ENCODE measurements at places on chromosomes 4 and X. TPM values are rescaled to one million over a fixed set of nuclear protein-coding genes. Genes with fewer than 3 reads are reported as not detected.

The EFHC2 gene
- 0.46 TPM for total RNA-seq

DNA sequence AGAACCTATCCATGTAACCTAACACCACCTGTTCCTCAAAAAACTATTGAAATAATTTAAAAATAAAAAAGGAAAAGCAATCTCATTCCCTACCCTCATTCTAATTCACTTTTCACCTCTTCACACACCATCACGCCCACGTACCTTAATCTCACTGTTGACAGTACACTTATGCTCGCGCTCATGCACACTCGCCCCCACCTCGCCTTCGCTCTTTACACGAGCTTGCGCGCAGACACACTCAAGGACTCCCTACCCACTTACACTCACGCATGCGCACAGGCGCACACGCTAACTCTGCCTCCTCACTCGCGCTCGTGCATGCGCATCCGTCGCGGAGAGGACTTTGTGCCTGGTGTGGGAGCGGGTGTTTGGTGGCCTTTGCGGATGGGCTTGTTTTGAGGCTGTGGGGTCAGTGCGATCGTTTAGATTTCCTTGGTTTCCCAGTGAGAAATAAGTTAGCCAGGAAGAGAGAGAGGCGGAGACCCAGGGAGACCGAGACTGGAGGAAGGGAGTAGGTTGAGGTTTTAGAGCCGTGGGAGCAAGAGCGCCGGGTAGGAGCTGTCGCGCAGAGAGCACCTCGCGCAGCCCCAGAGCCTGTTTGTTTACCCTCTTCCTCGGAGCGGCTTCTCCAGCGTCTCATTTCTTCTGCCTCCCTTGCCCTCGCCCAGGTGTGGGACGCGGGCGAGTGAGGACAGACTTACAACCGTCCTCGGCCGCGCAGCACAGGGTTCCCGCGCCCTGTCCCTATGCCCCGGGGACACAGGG is 8.1 kb upstream of the GSX2 start:
- peak overlapping the region; percentile 76 for H3K4me3 ChIP-seq
- H3K36me3 ChIP-seq = no peaks in the 10 kb centered on the region
- peak; percentile 84 for DNase-seq
- H3K27me3 ChIP-seq = peaks cover 59% of the 10 kb centered on the region

DNA sequence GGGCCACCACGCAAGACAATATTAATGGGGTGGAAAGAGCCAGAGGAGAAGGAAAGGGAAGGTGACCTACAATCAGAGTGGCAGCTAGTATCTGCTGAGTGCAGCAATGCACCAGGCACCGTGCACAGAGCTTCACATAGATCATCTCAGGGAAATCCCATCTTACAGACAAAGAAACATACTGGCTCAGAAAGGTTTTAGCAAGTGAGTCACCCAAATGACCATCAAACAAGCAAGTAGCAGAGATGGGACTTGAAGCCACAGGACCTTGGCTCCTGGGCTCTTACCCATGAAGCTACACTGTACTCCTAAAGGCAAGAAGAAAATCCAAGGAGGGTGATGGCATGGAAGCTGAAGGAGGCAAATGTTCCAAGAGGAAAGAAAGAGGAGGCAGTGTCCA is 6.8 kb downstream of the ANXA5 start:
- peaks cover 14% of the 10 kb centered on the region for H3K36me3 ChIP-seq
- no peak overlapping the region for H3K4me3 ChIP-seq
- H3K27me3 ChIP-seq = no peaks in the 10 kb centered on the region
- DNase-seq = no peak
- peaks cover 21% of the 10 kb centered on the region for H3K4me1 ChIP-seq

The C4orf36 gene
- not detected for total RNA-seq

- H3K4me1 ChIP-seq = no peaks in the 10 kb centered on the region
- no peak overlapping the region for H3K4me3 ChIP-seq
- H3K27ac ChIP-seq = no peak overlapping the region
- H3K36me3 ChIP-seq = peaks cover 22% of the 10 kb centered on the region
These were observed 26.6 kb upstream of the NKX3-2 start for GRCh38 chr4:13570916-13571315.

The DGAT2L6 gene
- not detected for total RNA-seq

GRCh38 chr4:52873861-52874343 is 11.8 kb downstream of the RASL11B start:
- peaks cover 17% of the 10 kb centered on the region for H3K4me1 ChIP-seq
- H3K27ac ChIP-seq = no peak overlapping the region
- no peak for DNase-seq

- no peaks in the 10 kb centered on the region for H3K4me1 ChIP-seq
- no peaks in the 10 kb centered on the region for H3K36me3 ChIP-seq
- no peaks in the 10 kb centered on the region for H3K27me3 ChIP-seq
These were observed 85.9 kb downstream of the MAOA start for GRCh38 chrX:43741843-43742573.

DNA sequence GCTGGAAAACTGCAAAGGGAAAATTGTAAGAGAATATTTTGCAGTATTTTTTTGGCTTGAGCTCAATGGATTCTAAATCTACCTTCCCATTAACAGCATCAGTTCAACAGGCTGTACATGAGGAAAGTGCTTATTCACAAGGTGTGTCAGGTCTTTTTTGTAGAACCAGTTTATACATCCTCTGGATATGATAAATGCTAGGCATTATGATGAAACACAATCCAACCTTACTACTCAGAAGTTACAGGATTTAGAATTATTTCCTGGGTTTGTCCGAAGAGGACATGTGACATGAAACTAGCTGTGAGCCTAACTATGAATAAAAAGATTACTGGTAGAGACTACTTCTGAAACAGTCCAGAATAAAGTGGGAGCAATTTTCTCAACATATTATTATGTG is 49.5 kb downstream of the ATXN3L start:
- H3K27ac ChIP-seq = no peak overlapping the region
- no peak overlapping the region for H3K4me3 ChIP-seq
- H3K36me3 ChIP-seq = no peaks in the 10 kb centered on the region

The MAGEB17 gene
- total RNA-seq = not detected

DNA sequence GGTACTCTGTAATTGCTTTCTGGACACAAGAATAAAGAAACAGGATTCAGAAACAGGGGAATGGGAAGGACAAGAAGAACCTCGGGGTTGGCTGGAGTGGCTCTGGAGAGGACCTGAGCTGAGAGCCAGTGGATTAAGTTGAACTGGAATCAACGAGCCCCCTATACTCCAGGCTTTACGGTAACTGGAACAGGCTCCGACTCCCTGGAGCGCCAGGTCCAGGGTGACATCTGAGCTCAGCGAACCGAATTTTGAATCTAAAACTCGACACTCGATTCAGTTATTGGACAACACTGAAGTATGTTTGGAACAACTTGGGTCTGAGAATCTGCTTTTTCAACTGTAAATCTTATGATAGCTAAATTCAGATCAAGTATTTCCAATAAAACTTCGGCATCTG is 23.9 kb downstream of the HMX1 start:
- peaks cover 9% of the 10 kb centered on the region for H3K27me3 ChIP-seq
- no peak overlapping the region for H3K4me3 ChIP-seq
- no peak overlapping the region for H3K27ac ChIP-seq

DNA sequence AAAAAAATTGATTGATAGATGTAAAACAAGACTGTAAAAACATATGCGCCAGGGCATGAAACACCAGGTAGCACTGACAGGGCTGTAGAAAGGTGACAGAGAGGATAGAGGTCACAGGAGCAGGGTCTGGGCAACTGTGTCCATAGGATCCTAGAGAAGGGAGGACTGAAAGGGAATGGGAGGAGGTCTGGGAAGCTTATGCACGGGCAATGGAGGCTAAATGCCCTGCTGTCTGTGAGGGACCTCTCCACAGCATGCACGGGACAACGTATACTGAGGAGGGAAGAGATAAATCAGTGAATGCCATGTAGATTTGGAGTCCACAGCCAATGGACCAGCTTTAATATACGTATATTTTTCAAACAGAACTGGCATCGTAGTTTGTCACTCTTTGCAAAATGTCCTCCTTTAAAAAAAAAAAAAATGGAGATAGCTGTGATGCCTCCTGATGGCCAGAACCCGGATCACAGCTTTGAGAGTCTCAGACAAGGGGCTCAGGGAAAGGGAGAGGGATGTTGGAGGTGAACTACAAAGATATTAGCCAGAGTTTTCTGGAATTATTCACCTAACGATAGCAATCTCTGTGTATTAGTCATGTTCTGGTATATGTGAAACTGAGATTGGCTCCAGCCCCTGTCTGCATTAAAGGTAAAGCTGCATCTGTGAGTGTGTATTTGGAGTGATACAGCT is 16.0 kb downstream of the RAB40A start:
- no peak overlapping the region for H3K27ac ChIP-seq
- H3K4me3 ChIP-seq = no peak overlapping the region
- no peaks in the 10 kb centered on the region for H3K27me3 ChIP-seq
- no peaks in the 10 kb centered on the region for H3K36me3 ChIP-seq

DNA sequence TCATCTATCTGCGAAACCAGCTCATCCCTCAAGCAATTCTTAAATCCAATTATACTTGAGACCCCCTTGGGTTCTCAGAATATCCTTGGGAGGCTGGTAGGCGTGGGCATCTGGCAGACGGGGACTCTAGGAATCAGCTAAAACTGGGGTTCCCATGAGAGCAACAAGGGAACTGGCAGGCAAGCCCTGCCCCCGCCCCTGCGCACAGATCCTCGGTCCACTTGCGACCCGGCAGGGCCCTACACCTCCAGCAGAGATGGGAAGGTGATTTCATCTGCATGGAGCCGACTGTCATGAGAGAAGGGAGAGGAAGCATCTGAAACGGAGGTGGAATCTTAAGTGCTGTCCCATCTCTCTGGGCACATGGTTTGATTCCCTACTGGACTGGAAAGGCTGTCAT is 9.9 kb upstream of the C4orf50 start:
- peaks cover 3% of the 10 kb centered on the region for H3K27me3 ChIP-seq
- no peak overlapping the region for H3K27ac ChIP-seq
- H3K36me3 ChIP-seq = no peaks in the 10 kb centered on the region
- no peaks in the 10 kb centered on the region for H3K4me1 ChIP-seq
- DNase-seq = no peak

DNA sequence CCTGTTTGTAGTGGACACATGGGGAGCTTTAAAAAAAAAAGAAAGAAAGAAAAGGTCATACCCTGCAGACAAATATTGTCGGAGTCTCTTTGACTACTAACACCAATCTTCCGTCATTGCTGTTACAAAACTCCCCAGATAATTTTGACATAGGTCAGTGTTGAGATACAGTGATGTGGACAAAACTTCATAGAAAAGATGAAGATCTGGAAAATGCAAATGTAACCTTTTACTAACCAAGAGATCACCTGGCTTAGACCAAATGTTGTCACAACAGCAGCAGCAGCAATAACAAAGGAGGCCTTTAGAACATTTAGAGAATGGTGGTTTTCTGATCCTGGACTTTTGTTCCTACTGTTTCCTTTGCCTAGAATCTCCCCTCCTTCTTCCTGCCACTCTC is 8.1 kb upstream of the COMMD8 start:
- no peak overlapping the region for H3K27ac ChIP-seq
- H3K36me3 ChIP-seq = no peaks in the 10 kb centered on the region
- H3K27me3 ChIP-seq = no peaks in the 10 kb centered on the region
- no peak for DNase-seq
- no peak overlapping the region for H3K4me3 ChIP-seq

DNA sequence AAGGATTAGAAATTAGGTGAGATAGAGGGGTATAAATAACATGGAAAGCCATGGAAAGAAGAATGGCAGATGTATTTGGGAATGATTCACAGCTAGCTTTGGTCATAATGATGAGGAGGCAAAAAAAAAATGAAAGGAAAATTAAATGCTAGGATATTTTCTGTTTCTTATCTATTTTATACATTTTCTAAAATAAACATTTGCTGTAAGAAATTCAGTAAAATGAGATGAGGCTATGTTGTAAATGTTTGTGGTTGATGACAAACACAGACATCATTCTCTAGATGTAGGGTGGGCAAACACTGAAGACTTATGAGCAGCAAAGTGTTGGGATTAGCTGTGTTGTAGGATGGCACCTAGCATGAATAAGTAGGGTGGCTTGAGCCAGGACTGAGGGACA is 407.1 kb downstream of the IL15 start:
- H3K27ac ChIP-seq = peak overlapping the region; percentile 10
- peaks cover 24% of the 10 kb centered on the region for H3K36me3 ChIP-seq
- no peaks in the 10 kb centered on the region for H3K27me3 ChIP-seq
- no peak for DNase-seq
- H3K4me3 ChIP-seq = no peak overlapping the region

DNA sequence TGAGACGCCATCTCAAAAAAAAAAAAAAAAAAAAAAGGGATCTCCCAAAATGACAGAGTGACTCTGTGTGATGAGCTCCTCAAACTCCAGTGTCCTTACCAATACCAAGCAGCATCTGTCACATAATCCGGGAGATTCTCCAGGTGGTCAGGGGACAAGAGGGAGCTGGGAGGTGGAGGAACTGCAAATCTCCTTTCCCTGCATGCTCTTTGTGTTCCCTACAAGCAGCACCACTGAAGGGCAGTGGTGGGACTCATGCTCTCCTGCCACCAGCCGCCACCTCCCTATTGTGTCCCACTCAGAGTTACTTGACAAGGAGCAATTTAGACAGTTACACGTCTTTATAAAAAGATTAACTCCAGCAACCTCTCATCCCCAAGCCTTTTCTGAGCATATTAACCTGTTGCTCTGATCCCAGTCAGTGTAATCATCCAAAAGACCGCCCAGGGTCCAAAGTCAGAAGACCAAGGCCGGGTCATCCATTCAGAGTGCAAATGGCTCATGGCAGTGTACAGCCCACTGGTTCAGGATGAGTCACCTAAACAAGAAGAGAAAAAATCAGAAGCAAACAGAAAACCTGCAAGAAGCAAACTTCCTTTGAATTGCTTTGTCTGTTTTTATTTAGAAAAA is 23.6 kb downstream of the MGST2 start:
- no peak for DNase-seq
- peaks cover 11% of the 10 kb centered on the region for H3K36me3 ChIP-seq
- H3K27me3 ChIP-seq = no peaks in the 10 kb centered on the region
- no peak overlapping the region for H3K27ac ChIP-seq
- no peak overlapping the region for H3K4me3 ChIP-seq

All from activated CD4-positive, alpha-beta T cell treated with anti-CD3 and anti-CD28 coated beads for 36 hours (primary cell).